Airway epithelial cell (primary cell): ENCODE measurements at places on chromosomes 7 and 10. TPM values are rescaled to one million over a fixed set of nuclear protein-coding genes. Genes with fewer than 3 reads are reported as not detected.

SUN3 gene
- not detected in 2 replicates for total RNA-seq

MYL7 gene
- total RNA-seq: 0.51 TPM in 1 of 2 replicates, not detected in the other

ITIH2 gene
- not detected in 2 replicates for total RNA-seq

TMEM225B gene
- total RNA-seq: not detected in 2 replicates

HK1 gene
- total RNA-seq: 243 and 244 TPM in 2 replicates

MKI67 gene
- 20.3 and 31.2 TPM in 2 replicates for total RNA-seq

ANKRD7 gene
- not detected in 2 replicates for total RNA-seq

CYP2C8 gene
- 0.14 TPM in 1 of 2 replicates, not detected in the other for total RNA-seq

C10orf67 gene
- total RNA-seq: 0.28 TPM in 2 replicates

SPDYE1 gene
- total RNA-seq: not detected in 2 replicates

ZNF485 gene
- 2.8 and 3.0 TPM in 2 replicates for total RNA-seq

ABI1 gene
- 40.6 and 54.3 TPM in 2 replicates for total RNA-seq

EN2 gene
- total RNA-seq: not detected in 2 replicates

MPP7 gene
- 10.3 and 12.1 TPM in 2 replicates for total RNA-seq

TMUB1 gene
- 45.3 and 59.7 TPM in 2 replicates for total RNA-seq

UTF1 gene
- not detected in 2 replicates for total RNA-seq

NEUROG3 gene
- not detected in 2 replicates for total RNA-seq

TFPI2 gene
- total RNA-seq: 80.9 and 98.0 TPM in 2 replicates

STEAP1B gene
- 0.63 and 0.70 TPM in 2 replicates for total RNA-seq

MRPS24 gene
- 156 and 209 TPM in 2 replicates for total RNA-seq

PLEKHS1 gene
- total RNA-seq: not detected in 2 replicates

C10orf143 gene
- total RNA-seq: 0.60 and 0.71 TPM in 2 replicates

IDI2 gene
- not detected in 2 replicates for total RNA-seq

IL6 gene
- 1.1 and 1.6 TPM in 2 replicates for total RNA-seq

ZNF804B gene
- not detected in 2 replicates for total RNA-seq

HDAC9 gene
- 1.3 and 1.9 TPM in 2 replicates for total RNA-seq

MRLN gene
- total RNA-seq: not detected in 2 replicates

YAE1 gene
- total RNA-seq: 12.7 and 17.3 TPM in 2 replicates

TPK1 gene
- 0.74 and 1.1 TPM in 2 replicates for total RNA-seq

FFAR4 gene
- not detected in 2 replicates for total RNA-seq

ARL5B gene
- 17.7 and 22.1 TPM in 2 replicates for total RNA-seq
